Left ventricle myocardium inferior (tissue), 1 donor: ENCODE measurements at places on chromosomes 7 and 10. TPM values are rescaled to one million over a fixed set of nuclear protein-coding genes. Genes with fewer than 3 reads are reported as not detected.

CDHR3 gene
- 11.4 TPM for total RNA-seq

SPDYE11 gene
- not detected for total RNA-seq

ADIRF gene
- 41.1 TPM for total RNA-seq

JMJD1C gene
- 34.6 TPM for total RNA-seq

NME8 gene
- not detected for total RNA-seq

TUBAL3 gene
- 0.36 TPM for total RNA-seq

ELAPOR2 gene
- total RNA-seq: 3.9 TPM

MOGAT3 gene
- total RNA-seq: not detected

GRCh38 chr7:98394377-98394836 lies 6.5 kb downstream of the BAIAP2L1 start:
- DNase-seq: no peak

GRCh38 chr7:87874066-87874465 lies 2.1 kb downstream of the SLC25A40 start:
- DNase-seq: no peak

GRCh38 chr10:36188080-36188453 lies 546.0 kb upstream of the FZD8 start:
- peak; percentile 19 for DNase-seq

DNA sequence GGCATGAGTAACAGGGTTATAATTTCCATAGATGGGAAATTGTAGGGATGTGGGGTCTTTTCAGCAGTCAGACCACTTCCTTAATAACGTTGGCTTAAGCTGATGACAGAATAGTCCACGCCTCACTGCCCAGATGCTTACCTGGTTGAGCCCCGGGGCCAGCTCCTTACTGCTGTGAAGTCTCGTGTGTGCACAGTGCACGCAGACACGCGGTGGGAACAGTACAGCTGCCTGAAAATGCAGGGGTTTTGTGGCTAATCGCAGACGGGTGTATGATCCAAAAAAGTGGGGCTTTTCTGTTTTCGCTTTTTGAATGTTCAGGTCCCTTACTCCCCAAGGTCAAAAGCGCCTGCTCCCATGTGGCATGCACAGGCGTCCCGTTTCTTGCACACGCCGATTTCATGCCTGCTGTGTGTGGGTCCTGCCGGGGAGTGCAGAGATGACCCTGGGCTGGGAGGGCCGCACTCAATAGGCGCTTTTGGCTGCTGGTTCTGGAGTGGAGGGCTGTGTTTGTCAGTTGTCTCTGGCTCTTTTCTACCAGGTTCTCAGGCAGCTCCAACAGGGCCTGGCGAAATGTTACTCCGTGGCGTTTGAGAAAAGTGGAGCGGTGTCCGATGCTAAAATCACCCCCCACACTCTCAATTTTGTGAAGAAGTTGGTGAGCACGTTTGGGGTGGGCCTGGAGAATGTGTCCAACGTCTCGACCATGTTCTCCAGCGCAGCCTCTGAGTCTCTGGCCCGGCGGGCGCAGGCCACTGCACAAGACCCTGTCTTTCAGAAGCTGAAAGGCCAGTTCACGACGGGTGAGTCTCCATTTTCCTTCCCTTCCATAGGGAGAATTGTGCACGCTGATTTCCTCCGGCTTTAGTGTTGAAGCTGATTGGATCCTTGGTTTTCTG lies 116.0 kb downstream of the TRRAP start:
- no peak for DNase-seq

- no peak for DNase-seq
Measured at GRCh38 chr7:128247108-128247507, 6.0 kb downstream of the LEP start.

GRCh38 chr10:804787-805619 lies 115.5 kb upstream of the DIP2C start:
- no peak for DNase-seq

- DNase-seq: no peak
Measured at GRCh38 chr7:64485623-64486022, 77.2 kb downstream of the ZNF680 start.

DNA sequence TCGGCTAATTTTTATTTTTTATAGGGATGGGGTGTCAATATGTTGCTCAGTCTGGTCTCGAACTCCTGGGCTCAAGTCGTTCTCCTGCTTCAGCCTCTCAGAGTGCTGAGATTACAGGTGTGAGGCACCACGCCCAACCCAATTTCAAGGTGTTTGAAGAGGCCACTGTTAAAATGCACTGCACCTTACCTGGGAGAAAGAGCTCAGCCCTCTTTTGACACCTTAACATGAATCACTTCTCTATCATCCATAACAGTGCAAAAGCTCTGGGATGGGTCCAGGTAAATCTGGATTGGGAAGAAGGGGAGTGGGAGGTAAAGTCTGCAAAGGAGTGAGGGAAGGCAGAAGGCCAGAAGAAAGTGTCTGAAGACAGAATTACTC lies 557 bp upstream of the ZNF282 start:
- no peak for DNase-seq

DNA sequence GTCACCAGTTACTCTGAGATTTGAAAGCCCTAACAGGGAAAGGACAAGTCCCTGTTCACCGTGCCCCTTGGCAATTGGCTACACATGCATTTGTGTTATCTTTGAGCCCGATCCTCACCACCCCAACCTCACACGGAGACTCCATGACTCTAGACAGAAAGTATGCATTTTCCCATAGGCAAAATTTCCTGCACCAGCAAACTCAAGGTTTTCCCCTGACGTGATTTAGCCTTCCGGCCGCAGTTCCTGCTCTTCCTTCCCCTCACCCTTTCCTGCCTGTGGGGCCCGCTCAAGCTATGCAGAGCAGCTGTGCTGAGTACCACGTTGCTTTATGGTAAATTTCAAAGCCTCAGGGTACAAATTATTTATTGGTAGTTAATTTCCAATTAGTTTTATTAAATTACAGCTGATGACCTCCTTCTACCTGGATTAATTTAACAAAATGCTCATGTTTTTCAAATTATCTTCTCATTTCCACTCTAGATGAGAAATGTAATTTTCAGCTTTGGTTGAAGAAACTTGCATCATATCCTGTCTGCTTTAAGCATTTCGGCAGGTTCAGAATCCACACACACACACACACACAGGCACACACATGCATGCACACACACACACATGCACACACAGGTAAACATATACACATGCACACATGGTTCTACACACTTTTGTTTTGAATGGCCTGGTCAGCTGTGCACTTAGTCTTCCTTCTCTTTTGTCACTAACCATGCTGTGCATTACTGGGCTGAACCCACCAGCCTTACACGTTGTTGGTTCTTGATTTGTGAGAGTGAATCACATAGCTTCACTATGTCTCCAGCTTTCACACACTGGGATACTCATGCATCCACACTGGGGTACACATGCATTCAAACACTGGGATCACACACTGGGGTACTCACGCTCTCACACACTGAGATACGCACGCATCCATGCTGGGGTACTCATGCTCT lies 283.1 kb upstream of the PITRM1 start:
- DNase-seq: no peak

GRCh38 chr7:101216001-101216859 lies 1.2 kb downstream of the PLOD3 start:
- no peak for DNase-seq

DNA sequence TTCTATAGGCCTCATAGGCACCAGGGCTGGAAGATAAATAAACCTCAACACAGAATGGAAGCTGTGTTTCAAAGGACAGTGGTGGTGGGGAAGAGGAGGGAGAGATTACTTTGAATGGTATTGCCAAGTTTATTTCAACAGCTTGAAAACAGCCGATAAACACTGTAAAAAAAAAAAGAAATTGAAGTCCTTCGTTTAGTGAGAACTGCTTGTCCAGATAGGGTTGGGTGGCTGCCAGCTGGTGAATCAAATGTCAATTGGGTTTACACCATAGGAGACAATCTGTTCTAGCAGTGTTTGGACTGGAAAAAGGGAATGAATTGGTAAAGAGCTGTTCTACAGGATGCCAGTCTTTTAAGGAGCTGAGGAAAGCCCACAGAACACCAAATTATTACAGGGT lies 254.8 kb downstream of the PHF14 start:
- DNase-seq: peak; percentile 82

GRCh38 chr10:14623931-14624330 lies 150.8 kb downstream of the FAM107B start:
- no peak for DNase-seq

GRCh38 chr7:157560258-157560654 lies 223.5 kb downstream of the DNAJB6 start:
- DNase-seq: no peak
